ENCODE measurements at places on chromosomes 2 and 18. TPM values are rescaled to one million over a fixed set of nuclear protein-coding genes. Genes with fewer than 3 reads are reported as not detected.

Gene CEBPZOS
- total RNA-seq: 20.1 TPM

GRCh38 chr2:9820020-9820973, 23.0 kb upstream of the TAF1B start:
- DNase-seq: peak; percentile 47

DNA sequence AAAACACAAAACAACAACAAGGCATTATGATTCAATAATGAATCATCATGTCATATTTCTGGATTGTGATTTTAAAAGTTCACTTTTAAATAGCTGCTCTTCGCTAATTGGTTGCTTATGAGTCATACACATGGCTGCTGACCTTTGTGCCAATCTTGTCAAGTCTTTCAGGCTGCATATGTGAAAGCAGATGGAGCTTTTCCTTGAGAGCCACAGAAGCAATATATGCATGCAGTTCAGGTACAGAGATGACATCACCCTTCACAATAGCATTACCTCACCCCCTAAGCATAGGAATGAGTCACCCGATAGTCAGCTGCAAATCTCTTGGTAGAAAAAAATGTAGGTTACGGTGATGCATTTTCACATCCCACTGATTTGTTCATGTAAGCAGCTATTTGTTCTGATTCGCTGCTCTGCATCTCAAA, 27.2 kb downstream of the EIF2AK3 start:
- peak; percentile 82 for DNase-seq

- DNase-seq: no peak
Observed at GRCh38 chr2:65186093-65186868, 41.4 kb upstream of the ACTR2 start.

DNA sequence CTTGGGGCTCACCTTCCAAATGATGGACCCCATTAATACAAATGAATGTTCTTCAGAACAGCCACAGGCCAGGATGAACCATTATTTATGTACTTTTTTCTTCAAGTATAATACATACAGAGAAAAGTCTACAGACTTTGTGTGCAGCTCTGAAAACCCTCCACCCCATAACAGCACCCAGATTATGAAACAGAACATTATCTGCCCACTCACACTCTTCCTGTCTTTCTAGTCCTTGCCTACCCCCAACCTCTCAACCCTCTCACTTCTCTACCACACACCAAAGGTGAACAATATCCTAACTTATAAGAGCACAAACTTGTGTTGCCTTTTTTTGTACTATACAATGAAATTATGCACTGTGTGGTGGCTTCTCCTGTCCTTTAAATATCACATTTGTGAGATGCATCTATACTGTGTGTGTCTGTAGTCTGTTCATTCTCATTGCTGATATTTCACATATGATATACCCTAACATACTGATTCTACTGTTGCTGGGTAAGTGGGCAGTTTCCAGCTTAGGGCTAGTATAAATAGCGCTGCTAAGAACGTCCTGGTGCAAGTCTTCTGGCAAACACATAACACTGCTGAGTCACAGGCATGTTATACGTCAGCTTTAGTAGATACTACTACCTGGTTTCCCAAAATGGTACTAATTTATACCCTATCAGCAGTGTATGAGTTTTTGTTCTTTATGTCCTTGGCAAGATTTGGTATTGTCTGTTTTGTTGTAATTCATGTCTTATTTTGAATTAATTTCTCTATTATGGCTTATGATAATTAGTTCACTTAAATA, 1.0 kb upstream of the NPHP1 start:
- DNase-seq: no peak

Gene MARCHF4
- total RNA-seq: not detected

Gene GREB1
- 0.03 TPM for total RNA-seq

- no peak for DNase-seq
Observed at GRCh38 chr2:171171808-171172207, 11.1 kb upstream of the TLK1 start.

Gene RSAD2
- total RNA-seq: 0.78 TPM

Gene HS1BP3
- total RNA-seq: 23.0 TPM

GRCh38 chr2:209456489-209456888, 32.6 kb downstream of the MAP2 start:
- DNase-seq: no peak

Gene CYP26B1
- 0.05 TPM for total RNA-seq

GRCh38 chr2:121450301-121450700, 80.4 kb upstream of the RNU4ATAC start:
- DNase-seq: no peak

- DNase-seq: no peak
Observed at GRCh38 chr2:143847257-143847656, 672.7 kb downstream of the ZEB2 start.

GRCh38 chr2:234292205-234292961, 204.5 kb downstream of the ARL4C start:
- peak; percentile 26 for DNase-seq
